ENCODE measurements at places on chromosomes 4 and X.

- no peak for DNase-seq
Measured at GRCh38 chr4:95393821-95394220, 155.0 kb downstream of the UNC5C start.

GRCh38 chr4:152942346-152942745, 6.2 kb downstream of the FHDC1 start:
- DNase-seq, result no peak

DNA sequence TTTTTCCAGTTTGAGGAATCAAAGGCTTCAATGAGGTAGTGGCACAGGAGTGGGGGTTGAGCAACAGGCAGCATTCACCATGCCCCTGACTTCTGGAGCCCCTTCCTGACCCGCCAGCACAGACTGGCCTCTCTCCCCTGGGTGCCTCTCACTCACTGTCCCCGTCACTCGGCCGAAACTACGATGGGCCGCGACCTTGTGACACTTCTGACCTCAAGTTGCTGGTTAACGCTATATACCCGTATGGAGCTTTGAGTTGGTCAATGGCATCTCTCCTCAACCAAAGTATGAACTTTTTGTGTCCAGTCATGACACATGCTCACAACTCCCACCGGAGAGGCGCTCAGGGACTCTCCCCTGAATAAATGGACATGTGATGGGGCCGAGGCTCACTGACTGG, 72.1 kb downstream of the IRF2 start:
- no peak for DNase-seq

- DNase-seq, result no peak
Measured at GRCh38 chrX:136867096-136867491, 13.4 kb downstream of the RBMX start.

GRCh38 chr4:4884611-4885010, 25.1 kb downstream of the MSX1 start:
- no peak for DNase-seq
